ENCODE measurements at places on chromosomes 5 and 9.
A peak's percentile ranks its signal among the peaks of the same experiment; 100 is the strongest.

- no peak for DNase-seq
These were observed 289.6 kb downstream of the FGF10 start for GRCh38 chr5:44099643-44100042.

DNA sequence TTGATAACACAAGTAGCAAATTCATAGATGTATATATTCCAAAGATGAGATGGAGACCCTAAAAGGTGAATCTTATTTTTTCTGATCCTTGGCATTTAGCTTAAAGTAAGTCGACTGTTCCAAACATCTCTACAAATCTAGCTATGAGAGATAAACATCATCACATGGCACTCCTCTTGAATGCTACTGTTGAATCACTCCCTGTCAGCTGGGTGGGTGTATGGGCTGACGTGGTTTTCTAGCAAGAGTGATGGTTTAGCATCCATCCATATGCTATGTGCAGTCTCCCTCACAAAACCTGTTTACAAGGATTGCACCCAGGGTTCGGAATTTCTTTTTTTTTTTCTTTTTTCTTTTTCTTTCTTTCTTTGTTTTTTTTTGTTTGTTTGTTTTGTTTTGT, 13.8 kb downstream of the ACO1 start:
- no peak for DNase-seq

- no peak for DNase-seq
These were observed 109.0 kb downstream of the ATP10B start for GRCh38 chr5:160743027-160743426.

GRCh38 chr9:134933076-134933659, 15.5 kb upstream of the FCN1 start:
- peak; percentile 57 for DNase-seq

- DNase-seq = no peak
These were observed 5.7 kb downstream of the LHX2 start for GRCh38 chr9:124017051-124017928.

GRCh38 chr5:173392-174290, 17.7 kb upstream of the LRRC14B start:
- no peak for DNase-seq

DNA sequence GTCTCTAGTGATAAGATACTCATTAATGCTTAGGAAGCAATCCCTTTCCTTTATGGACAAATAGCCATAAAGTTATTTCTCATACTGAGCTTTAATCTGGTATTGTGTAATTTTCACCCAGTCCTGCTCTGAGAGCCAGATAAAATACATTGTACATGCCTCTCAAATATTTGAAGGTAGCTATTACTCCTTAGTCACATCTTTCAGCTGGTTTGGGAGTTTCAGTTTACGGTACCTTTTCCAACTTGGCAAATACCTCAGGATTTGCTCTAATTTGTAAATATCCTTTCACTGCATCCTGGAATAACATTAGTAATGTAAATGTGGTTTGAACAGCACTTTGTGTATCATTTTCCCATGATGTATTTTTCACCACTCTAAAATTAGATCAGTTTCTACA, 47.4 kb downstream of the ABHD17B start:
- DNase-seq = no peak

DNA sequence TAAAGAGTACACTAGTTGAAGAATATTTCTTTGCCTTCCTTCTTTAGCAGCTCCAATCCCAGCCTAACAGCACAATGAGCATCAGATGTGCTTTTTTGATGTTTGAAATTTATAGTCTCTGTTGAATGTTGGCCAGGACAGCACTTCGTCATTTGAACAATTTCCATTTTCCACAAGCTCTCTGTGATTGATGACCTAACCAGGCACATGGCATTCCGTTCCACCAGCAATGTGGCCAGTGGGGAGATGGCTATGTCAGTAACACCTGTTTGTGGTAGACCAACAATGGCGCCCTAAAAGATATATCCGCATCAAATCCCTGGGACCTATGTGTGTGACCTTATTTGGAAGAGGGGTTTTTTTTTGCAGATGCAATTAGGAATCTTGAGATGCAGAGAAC, 66.8 kb downstream of the PALM2AKAP2 start:
- DNase-seq = no peak

DNA sequence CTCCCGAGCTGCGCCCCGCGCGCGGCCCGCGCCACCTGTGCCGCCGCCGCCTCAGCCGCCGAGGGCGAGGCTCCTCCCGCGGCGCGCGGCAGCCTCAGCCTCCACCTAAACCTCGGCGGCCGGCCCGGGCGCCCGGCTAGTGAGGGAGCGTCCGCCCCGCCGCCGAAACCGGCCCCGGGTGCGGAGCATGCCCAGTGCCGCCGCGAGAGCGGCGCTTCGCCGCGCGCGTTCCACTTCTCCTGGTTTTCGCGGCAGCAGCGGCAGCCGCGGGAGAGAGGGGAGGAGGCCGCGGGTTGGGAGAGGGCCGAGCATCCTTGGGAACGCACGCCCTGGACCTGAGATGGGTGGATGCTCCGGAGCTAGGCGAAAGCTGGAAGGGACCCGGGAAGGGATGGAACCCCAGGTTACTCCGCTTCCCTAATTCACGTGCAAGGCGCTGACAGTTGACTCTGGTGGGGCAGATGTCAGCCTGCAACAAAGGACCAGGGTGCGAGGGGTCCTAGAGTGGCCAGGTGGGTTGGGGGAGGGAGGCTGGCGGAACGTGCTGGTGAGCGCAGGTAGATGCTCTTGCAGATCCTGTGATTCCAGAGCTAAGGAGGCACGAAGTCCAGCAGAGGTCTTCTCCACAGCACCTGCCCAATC, at the start of gene CTNND2:
TSS of gene CTNND2 (minus strand) at position 182 of the 642 bp plus-strand sequence. CDS start 593 bp downstream, outside the sequence.
- no peak for DNase-seq

GRCh38 chr5:139877129-139877597, 81.6 kb downstream of the PSD2 start:
- no peak for DNase-seq

DNA sequence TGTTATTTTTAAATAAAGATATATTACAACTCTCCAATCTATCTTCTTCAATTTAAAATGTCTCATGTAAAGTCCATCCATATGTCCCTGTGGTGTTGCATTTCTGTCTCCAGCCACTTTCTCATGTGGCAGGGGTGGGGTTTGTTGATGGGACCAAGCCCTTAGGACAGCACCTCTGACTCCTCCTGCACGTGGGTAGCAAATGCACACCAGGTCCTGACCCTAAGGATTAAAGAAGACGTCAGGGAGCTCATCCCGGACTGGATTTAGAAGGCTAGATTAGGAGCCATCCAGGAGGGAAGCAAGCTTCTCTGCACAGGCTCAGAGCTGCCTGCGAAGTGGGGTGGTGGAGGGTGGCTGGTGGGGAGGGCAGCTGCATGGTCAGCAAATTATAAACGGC, 38.9 kb upstream of the FAM120AOS start:
- no peak for DNase-seq

GRCh38 chr9:11871852-11872251, 821.3 kb upstream of the TYRP1 start:
- DNase-seq = no peak

DNA sequence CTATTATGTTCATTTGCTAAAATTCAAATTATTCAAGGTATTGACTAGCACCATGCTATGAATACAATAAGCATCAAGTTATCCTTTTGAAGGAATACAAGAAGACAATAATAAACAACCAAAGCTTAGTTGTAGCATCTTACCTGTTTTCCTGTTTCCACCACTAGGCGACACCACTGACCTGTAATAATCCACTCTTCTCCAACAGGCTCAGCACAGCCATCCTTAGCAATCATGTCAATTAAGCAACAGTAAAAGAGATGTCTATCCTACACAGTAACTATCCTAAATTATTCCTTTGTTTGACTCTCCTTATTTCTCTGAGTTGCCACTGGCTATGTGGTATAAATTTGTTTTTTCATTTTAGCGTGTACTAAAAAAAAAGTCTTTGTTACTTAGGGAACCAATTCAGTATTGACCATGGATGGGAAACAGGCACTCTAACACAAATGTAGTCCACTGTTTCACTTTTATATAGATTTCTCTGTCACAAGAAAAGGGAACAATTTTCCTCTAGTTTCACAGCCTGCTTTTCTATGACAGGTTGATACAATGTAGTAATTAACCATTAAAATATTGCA, 46.2 kb downstream of the PCA3 start:
- DNase-seq = no peak

DNA sequence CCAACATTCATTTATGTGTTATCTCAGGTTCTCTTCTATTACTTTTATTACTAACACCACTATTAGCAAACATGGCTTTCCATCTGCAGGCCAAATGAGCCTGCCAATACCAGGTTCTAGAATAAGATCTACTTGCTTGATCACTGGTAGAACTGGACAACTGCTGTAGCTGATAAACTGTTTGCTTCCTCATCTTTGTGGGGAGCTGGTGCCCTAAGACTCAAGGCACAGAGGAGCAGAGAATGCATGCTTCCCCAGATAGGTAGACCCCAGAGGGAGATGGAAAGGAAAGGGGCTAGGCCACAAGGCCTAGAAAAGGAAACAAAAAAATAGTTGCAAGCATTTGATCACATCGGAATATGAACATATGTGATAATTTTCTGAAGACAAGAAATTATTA, 30.7 kb upstream of the AUH start:
- no peak for DNase-seq

DNA sequence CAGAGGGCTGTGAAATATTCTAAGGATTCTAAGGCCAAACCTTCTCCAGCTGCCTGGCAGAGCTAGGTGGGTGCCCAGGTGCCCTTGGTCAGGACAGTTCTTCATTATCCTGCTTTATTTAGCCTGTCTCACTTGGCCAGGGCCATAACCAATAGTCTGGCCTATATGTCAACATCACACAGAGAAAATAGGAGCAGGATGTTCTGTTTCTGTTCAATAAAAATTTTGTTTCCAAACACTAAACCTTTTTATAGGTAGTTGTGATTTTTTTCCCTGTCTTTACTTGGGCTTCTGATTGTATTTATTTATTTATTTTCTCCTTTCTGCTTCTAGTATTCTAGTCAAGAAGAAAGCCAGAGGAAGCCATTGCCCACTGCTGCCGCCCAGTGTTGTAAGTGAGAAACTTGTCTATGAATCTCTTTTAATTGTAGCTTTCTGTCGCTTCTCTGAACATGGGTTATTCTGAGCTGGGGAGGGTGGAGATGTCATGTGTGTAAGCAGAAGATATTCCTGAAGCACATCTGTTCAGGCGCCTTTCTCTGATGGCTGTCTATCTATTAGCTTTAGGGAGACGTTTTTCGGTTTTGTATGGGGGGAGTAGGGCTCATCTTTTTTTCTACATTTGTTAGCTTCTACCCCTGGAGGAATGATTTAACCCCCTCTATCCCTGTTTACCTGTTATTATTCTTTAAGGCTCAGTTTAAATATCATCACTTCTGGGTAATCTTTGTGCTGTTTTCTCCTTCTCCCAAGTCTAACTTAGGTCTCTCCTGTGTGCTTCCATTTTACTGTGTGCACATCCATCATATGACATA, 97.1 kb downstream of the UNC13B start:
- peak; percentile 79 for DNase-seq

GRCh38 chr9:116383133-116383532, 229.5 kb downstream of the PAPPA start:
- DNase-seq = no peak

DNA sequence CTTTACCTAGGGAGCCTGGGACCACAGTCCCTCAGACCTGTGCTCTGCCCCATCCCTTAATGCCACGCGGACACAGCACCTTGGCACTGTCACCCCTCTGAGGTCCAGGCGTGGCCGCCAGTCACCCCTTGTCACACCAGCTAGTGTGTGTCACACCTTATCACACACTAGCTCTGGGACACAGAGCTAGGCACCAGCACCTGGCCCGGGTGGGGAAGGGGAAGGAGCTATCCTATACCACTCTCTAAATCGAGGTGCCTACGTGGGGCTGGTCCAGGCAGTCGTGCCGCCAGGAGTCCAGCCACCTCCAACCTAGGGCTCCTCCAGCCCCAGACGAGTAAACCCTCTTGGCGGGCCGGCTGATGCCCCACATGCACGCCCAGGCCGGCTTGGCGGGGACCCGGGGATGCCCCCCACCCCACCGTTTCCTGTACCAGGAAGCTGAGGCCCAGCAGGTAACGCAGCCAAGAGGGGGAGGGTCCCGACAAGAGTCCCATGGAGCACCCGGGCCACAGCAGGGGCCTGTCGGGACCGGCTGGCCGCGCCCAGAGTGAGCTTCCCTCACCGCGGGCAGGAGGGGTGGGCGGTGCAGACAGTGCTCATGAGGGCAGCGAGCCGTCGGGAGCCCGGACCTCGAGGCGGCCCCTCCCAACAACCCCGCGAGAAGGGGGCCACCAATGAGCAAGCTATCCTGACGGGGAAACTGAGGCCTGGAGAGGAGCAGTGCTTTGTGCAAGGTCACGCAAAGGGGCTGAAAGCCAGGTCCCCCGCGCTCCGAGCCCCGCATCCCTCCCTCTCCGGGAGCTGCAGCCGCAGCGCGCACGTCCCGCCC, 550 bp downstream of the CORO2A start:
- peak; percentile 52 for DNase-seq

DNA sequence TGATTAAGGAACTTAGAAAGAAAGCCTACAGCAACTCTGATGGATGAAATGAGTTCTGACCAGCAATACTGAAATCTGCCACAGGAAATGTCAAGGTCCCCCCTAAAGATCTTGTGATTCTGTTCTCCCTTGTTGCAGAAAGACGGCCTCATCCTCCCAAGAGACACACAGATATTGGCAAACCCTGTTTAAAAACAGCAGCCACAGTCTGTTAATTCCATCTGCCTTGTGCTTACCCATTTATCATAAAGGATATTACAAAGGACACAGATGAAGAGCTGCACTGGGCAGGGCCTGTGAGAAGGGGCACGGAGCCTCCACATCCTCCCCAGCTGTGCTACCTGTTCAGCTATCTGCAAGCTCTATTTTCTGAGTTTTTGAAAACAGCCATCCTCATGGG, 15.2 kb downstream of the RAPGEF1 start:
- no peak for DNase-seq

- DNase-seq = no peak
These were observed 118.1 kb downstream of the TRPM3 start for GRCh38 chr9:71003346-71003745.

GRCh38 chr5:56094579-56095361, 100.0 kb upstream of the IL6ST start:
- DNase-seq = no peak

GRCh38 chr9:2778816-2779215, 61.5 kb downstream of the KCNV2 start:
- DNase-seq = no peak

GRCh38 chr9:136578626-136578914, 32.7 kb upstream of the NOTCH1 start:
- DNase-seq = no peak

- DNase-seq = no peak
These were observed 20.2 kb upstream of the TNC start for GRCh38 chr9:115138151-115138550.

DNA sequence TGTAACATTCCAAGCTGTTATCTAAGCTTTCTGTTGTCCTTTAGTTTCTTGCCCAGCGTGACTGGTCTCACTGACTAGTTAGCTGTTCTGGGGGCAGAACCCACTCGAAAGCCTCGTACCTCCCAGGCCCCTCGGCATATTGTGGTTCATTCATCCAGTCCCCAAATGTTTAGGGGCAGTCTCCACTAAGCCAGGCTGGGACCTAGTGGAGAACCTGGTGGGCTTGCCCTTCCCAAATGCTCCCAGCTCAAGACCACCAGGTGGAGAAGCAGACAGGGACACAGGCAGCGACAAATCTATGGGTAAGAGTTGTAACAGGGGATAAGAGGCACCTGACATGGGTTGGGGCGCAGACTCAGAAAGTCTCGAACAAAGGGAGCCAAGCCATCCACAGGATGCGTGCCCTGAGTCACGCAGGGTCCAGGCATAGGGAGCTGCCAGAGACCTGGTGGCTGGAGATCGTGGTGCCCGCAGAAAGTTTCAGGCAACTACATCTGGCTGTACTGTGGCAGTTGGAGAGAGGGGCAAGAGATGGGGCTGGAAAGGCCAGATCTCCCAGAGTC, 851 bp upstream of the EEIG1 start:
- DNase-seq = no peak
